ENCODE measurements at places on chromosomes 12 and 14.

- DNase-seq: peak; percentile 25
These were observed 54.3 kb upstream of the PPP2R5C start for GRCh38 chr14:101707068-101707842.

- no peak for DNase-seq
These were observed 30.6 kb upstream of the PTPRQ start for GRCh38 chr12:80413462-80413861.

DNA sequence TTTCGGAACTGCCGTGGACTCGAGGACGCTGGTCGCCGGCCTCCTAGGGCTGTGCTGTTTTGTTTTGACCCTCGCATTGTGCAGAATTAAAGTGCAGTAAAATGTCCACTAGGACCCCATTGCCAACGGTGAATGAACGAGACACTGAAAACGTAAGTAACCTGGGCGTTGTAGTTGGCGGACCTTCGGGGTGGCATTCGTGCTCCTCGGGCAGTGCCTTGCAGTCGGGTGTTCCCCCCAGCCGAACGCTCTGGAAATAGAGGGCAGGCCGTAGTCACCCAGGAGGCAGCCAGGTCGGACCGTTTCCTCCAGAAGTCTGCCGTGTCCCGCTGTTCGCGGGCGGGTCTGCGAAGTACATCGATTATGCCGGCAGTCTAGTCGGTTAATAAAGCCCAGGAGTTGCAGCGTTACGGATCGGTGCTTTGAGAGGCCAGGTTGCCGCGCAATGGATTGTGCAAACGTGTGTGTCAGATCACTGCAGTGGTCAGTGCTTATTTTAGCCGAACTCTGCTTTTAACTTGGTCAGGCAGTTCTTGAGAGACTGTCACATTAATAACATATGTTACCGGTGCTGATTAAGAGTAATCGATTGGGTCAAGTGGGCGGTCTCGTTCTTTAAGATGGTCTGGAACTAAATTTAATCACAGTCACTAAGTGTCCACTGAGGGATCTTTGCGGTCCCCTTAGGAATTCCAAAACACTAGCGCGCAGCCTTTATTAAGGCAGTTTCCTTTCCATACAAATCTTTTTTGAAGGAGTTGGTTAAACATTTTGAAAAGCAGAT is 906 bp downstream of the MARK3 start:
- DNase-seq: no peak

GRCh38 chr12:120847814-120848213 is 56.3 kb downstream of the SPPL3 start:
- DNase-seq: no peak

GRCh38 chr12:63150713-63151622 is at the start of gene AVPR1A:
AVPR1A (minus strand) TSS chr12:63151201; CDS start chr12:63150836, 365 bp downstream.
- DNase-seq: no peak

GRCh38 chr12:56995201-56995929 is 11.0 kb downstream of the ZBTB39 start:
- no peak for DNase-seq

- no peak for DNase-seq
These were observed 8.4 kb upstream of the MLEC start for GRCh38 chr12:120678572-120678971.

DNA sequence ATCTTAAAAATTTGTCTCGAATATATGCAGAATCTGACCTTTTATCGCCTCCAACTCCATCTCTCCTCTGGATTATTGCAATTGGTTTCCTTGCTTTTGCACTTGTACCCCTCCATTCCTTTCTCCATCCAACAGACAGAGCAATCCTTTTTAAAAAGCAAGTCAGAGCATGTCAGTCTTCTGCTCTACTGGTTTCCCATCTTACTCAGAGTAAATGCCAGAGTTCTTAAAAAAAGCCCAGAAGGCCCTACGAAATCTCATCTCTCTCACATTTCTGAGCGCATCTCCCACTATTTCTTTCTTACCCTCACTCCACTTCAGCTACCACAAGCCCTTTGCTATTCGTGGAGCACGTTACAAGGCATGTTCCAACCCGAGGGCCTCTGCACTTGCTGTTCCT is 236.9 kb upstream of the DDHD1 start:
- DNase-seq: no peak

GRCh38 chr14:85316701-85317410 is 213.1 kb upstream of the FLRT2 start:
- DNase-seq: no peak

DNA sequence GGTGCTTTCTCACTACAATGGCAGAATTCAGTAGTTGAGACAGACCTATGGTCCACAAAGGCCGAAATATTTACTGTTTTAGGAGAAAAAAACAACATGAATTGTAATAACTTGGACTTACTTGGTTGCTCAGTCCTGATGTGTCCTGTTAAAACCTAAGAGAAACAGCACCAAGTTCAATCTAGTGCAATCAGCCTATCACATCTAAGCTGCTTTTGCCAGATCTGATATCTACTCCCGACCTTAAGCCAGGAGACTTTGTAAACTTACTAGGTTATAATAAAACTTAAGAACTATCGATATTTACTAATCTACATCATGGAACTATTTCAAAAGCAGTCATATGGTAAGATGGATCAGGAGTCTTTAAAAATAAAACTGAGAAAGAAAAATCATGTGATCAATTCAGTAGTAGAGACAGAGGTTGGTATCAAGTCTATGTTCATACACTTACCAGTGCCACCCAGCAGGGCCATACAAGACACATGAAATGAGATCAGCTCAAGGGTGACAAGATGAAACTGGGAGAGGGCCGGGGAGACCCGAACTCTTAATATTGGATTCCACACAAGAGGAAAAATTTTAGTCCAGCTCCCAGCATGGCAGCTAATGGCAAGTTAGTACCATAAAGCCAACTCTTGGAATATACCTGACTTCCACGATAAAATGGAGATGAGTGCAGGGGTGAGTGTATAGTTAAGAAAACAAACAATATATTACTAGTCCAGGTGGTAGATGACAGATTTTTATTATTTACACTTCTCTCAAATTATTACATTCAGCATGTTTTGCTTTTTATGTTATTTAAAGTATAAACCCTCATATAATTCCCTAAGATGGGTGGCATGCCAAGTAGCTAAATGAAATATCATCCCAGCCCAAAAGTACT is 27.5 kb downstream of the NUDT4 start:
- DNase-seq: no peak

GRCh38 chr12:76627346-76628135 is 68.0 kb upstream of the OSBPL8 start:
- DNase-seq: no peak

DNA sequence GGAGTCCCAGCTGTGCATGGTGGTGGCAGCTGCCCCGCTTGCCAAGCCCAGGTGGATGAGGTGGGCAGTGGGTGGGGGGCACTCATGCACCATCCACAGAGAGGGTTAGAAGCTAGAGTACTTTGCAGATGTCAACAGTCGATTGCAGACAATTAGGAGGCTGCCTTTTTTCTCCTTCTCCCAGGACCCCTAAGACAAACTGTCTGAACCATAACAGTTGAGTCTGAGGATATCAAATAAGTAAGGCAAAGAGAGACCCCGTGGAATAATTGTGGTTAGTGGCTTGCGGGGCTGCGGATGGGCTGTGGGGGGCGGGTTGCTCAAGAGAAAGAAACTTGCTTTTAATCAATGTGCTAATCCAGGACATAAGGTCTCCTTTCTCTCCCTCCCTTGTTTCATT is 926.2 kb downstream of the VRK1 start:
- no peak for DNase-seq

DNA sequence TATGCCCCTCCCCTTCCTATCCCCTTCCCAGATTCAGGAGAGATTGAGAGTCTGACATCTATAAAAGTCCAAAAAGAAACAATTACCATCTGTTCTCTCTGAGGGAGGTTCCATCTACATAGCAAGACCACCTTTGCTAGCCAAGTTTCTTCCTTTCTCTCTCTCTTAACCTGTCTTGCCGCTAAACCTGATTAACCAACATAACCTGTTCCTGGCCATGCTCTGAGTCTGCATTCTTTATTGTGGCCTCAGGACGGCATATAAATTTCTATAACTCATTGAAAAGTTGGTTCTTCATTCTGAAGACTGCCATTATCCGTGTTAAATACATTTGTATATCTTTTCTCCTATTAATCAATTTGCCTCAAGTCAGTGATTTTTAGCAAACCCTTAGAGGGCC is 594.0 kb downstream of the KCNH5 start:
- DNase-seq: no peak

DNA sequence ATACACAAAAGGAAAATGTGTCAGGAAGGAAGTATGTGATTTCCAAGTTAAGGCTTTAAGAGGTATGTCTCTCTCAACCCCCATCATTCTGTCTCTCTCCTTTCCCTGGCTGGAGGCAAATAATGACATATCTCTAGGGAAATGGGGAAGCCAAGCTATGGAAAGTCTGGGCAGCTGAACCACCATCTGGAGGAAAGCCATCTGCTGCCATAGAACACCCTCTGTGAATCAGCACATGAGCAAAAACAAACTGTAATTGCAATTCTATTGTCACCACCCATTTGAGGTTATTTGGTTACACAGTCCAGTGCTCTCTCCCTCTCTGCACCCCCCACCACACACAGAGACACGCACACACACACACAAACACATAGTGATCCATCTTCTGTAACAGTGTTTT is 766.2 kb downstream of the FLRT2 start:
- no peak for DNase-seq

GRCh38 chr14:82724316-82724715 is 1190.7 kb upstream of the SEL1L start:
- no peak for DNase-seq

DNA sequence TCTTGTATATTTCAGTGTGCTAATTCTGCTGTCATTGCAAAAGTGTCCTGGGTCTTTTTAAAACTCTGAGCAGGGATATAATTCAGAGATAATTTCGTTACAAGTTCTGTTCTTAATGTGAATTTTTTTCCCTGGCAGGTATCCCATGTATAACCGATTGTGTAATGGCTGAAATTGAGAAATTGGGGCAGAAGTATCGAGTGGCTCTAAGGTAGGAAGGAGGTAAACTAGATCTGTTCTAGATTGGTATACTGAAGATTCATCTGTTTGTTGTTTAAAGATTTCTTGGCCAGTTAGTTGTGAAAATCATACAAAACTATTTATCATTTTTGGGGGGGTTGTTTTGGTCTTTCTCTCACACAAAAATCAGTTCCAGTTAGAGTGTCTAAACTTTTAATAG is 10.2 kb downstream of the FCF1 start:
- DNase-seq: no peak

DNA sequence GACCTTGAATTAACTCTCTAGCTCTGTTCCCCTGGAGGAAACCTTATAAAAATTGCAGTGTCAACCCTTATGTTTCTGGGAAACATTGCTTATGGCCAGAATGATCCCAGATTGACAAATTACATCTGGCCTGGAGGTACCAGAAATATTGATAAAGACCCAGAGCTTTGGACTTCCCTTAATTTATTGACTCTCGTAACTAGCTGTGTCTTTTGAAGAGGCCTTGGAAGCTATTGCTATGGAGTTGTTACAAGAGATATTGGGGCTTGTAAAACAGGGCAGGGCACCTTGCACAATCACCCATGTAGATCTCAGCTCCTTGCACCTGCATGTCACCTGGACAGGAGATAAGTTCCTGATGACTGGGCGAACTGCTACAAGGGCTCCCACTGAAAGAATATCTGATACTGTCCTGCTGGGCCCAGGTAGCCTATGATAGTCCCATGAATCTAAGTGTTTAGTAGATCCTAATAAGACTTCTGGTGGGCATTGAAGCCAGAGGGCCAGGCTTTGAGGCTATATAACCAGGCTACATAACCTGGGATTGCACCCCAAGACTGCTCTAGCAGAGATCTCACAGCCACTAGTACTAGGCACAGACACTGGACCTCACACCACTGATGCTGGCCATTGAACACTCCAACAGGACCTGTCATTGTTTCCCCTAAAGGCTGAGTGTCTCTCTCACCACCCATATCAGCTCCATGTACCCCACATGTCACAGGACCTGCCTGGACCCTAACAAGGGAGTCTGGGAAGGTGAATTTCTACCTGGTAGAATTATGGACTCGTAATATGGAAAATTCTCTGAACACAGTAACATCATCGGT is 135.7 kb upstream of the PWP1 start:
- DNase-seq: no peak

DNA sequence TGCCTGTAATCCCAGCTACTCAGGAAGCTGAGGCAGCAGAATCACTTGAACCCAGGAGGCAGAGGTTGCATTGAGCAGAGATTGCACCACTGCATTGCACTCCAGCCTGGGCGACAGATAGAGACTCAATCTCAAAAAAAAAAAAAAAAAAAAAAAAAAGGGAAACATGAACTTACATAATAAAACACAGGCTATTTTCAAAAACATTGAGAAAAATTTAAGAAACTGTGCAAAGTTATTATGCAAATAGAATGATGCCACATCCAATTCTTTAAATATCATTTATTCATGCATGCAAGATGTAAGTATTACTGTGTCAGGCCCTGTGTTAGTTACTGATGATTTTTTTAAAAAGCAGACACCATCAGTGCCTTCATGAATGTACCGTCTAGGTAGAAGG is 20.0 kb upstream of the SLC16A7 start:
- no peak for DNase-seq

DNA sequence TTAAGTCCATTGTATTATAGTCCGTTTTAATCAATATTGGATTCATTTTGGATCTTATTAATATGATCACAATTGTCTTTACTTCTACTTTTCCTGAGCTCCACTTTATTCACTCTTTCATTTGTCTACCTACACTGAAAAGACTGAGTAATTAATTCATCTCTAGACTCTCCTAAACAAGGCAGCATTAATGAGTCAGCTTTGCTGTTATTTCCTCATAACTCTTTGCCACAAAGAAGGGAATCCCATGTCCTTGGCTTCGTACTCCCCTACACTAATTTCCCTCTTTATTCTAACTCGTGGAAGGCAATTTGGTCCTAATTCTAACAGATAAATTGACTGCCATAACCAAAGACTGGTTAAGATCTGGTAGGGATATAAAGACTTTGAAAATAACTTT is 91.9 kb downstream of the ARMH4 start:
- DNase-seq: no peak

DNA sequence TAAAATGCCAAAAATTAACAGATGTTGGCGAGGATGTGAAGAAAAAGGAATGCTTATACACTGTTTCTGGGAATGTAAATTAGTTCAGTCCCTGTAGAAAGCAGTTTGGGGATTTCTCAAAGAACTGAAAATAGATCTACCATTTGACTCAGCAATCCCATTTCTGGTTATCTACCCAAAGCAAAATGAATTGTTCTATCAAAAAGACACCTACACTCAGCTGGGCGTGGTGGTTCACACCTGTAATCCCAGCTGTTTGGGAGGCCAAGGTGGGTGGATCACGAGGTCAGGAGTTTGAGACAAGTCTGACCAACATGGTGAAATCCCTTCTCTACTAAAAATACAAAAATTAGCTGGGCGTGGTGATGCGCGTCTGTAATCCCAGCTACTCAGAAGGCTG is 279.3 kb upstream of the PDE3A start:
- DNase-seq: no peak

DNA sequence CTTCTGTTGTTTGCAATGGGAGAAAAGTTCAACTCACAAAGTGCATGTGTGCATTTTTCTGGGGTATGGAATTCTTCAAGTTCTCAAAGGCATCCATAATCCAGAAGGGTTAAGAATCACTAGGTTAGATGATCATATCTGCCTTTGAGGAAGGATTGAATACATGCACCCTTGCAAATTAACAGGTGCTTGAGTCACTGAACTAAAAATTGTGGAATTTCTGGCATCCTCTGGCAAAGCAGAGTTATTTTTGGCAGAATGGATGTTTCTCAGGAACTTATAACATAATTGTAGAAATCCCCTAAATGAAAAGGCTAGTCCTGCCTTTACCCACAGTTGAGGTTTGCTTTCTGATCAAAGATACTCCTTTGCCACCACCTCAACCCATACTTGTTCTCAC is 136.5 kb upstream of the DYRK2 start:
- no peak for DNase-seq

GRCh38 chr12:126936181-126936851 is 1330.7 kb upstream of the TMEM132C start:
- no peak for DNase-seq

Measured in activated CD4-positive, CD25-positive, alpha-beta regulatory T cell (primary cell).